ENCODE measurements at places on chromosomes 11 and 22. TPM values are rescaled to one million over a fixed set of nuclear protein-coding genes. Genes with fewer than 3 reads are reported as not detected.

DNA sequence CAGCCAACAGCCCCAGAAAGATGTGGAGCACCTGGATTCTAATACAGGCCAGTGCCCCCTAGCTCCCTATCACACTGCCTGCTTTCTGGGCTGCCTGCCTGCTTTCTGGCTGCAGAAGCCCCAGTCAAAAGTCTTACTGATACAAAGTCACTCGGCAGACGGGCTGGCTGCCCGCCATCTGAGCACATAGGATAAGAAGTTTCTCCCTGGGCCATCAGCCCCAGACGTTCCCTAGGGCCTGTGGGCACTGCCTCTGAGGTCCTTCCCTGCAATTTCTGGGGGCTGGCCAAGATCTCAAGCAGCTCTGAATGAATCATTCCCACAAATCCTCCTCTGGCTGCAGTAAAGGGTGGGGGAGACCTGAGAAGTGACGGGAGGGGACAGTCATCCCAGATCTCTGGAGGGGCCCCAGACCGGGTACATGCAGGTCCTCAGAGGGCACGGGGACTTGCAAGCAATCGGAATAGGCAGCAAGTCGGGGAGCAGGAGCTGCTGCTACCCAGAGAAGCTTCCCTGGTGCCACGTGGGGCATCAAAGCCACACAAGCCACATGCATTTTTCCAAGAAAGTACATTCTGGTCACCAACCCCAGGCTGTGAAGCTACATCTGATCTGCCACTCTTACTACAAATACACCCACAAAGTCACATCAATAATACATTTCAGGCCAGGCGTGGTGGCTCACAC is 4.7 kb downstream of the TPST2 start:
- DNase-seq: no peak

DNA sequence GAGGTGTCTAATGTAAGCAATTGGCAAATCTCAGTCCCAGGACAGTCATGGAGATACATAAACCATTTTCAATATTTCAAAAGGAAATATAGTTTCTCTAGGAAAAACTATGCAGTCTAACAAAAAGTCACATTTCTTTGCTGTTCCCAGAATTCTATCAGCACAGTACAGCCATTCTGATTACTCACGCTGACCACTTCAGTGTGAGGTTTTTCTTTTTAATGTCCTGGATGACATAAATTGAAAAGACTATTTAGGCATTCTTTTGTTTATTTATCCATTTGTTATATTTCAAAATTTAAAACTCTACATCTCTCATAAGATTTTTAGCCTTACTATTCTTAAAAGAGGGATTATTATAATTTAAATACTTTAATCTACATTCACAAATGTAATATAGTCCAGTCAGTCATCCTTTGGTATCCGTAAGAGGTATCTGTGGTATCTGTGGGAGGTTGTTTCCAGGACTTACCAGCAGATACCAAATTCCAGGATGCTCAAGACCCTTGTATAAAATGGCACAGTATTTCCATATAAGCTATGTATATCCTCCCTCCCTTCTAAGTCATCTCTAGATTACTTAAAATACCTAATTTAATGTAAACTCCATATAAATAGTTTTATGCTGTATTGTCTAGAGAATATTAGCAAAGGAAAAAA is 331.1 kb upstream of the PITPNB start:
- DNase-seq: no peak

The CCDC81 gene
- 1.2 TPM for polyA plus RNA-seq

The PANX2 gene
- 2.3 TPM for polyA plus RNA-seq
